HT1080 (cell line): ENCODE measurements at places on chromosomes 16 and 17.

DNA sequence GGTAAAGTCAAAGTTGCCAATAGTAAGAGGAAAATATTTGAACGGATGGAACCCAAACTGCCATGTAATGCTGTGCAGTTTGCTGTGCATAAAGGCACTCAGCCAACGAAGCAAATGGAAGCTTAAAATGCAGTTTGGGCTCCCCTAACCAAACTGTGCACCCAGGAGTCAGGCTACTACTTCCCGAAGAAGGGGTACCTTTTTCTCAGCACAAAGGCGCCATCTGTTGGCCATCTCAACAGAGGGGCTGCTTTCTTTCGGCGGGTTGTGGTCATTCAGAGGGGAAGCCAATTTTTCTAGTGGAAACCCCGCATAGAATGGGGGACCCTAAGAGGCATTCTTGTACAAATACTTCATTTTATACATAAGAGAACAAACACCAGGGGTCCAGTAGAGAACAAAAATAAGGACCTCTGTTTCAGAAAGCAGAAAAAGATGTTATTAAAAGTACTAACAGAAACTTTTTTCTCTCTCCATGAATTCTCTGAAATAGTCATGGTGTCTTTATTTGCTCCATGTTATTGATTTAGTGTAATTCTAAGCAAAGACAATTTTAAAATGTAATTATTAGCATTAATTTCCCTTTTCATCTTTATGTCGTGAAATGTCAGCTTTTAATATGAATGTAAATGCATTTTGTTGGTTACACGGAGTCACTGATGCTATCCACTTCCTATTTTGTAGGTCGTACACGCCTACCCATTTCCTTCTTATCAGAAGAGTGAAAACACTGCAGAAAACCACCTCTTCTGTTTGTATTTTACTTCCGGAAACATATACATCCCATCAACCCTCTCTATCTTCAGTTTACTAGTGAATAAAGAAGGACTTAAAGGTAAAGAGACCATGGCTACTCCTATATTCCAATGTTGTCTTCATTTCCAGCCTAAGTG lies 453.3 kb downstream of the KCNJ2 start:
- DNase-seq: peak; percentile 40

DNA sequence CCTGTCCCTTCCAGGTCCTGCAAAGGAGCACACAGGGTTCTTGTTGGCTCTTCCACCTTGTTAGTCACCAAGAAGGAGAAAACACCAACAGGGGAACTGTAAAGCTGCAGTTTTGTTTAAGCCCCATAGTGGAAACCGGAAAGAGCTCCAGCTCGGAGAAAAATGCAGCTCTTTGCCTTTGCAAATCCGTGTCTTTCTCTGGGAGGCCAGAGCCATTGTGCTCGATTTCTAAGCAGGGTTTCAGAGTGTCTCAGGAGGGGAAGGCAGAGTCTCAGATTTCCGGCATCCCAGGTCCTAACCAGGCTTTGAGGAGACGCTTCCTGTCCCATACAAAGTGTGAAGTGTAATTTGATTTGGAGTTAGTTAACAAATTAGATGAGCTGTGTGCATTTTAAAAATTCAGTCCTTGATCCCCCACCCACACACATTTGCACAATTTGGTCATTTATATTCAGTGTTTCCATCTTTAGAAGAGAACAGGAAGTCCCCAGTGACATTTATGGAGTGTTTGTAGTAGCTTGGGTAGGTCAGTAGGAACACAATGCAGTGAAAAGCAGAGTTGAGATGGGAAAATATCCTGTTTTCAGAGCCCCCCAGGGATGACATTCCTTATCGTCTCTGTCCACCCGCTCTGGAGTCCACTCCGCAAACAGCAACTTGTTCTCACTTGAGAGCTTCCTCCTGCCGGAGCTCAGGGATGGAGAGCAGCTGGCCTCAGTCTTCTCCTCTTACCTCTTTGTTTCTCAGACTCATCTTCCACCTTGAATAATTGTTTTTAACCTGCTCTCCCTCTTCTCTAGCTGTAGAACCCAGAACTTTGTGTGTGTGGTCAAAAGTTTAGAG lies 331.9 kb downstream of the SEC14L1 start:
- DNase-seq: no peak

- DNase-seq: no peak
These were observed 23.2 kb upstream of the NPTX1 start for GRCh38 chr17:80499560-80499959.

- no peak for DNase-seq
These were observed 63.9 kb upstream of the DNAJA2 start for GRCh38 chr16:47037396-47037745.

DNA sequence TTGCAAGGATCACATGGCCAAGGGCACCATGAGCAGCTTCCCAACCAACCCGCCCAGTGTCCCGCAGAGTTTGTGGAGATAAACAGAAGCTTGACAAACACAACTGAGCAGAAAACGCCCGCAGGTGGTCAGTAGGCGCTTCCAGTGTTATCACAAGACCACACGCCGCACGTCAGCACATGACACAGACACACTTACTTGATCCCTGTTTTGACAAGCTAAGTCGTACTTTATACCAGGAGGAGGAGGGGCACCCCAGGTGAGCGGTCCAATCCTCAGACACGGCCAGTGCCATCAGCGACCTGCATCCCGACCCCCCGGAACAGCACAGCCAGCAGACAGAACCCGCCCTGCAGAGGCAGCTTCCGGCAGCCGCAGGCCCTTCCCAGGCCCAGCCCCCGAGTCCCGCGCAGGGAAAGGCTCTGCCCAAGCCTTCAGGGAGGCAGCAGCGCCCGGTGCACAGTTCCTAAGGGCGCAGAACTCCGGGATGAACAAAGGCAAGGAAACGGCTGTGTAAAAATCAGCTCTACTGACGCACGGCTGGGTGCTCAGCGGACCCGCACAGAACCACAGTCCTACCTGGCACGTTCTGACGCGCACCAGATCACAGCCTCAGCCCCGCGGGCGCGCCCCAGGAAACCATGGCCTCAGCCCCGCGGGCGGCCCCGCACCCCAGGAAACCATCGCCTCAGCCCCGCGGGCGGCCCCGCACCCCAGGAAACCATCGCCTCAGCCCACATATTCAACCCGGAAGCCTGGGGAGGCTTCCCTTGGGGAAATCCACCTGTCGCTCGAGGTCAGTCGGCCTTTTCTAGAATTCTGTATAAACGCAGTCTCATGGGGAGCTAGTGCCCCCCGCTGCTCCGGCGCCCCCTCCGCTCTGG lies 27.8 kb downstream of the AXIN1 start:
- no peak for DNase-seq

DNA sequence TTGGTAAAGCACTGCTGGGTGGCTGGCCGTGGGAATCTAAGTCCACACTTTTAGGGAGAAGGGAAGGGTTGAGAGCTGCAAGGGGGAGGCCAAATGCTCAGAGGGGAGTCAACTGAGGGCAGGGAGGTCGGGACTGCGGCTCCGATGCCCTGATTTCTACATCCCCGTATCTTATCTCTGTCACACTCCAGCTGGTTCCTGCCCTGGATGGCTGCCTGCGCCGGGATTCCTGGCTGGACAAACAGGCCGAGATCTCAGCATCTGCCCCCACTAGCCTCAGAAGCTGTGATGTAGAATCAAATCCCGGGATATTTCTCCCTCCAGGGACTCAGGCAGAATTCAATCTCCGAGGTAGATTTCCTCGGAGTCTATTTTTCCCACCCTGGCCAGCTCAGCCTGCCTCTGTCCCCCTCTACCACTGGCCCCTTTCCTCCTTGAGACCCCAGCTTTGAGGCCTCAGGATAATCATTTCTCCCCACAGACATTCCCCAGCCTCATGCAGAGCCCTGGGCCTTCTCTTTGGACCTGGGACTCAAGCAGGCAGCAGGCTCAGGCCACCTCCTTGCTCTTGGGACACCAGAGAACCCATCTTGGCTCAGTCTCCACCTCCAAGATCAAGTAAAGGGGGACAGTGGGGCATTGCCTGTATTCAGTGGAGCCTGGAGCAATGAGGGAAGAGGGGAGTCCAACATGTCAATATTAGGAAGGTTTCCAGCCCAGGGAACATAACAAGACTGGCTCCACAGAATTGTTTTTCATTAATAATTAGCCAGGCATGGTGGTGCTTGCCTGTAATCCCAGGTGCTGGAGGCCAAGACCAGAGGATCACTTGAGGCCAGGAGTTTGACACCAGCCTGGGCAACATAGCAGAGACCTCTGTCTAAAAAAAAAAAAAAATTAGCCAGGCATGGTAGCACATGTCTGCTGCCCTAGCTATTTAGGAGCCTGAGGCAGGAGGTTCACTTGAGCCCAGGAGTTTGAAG lies 1.8 kb downstream of the SHBG start:
- DNase-seq: no peak

DNA sequence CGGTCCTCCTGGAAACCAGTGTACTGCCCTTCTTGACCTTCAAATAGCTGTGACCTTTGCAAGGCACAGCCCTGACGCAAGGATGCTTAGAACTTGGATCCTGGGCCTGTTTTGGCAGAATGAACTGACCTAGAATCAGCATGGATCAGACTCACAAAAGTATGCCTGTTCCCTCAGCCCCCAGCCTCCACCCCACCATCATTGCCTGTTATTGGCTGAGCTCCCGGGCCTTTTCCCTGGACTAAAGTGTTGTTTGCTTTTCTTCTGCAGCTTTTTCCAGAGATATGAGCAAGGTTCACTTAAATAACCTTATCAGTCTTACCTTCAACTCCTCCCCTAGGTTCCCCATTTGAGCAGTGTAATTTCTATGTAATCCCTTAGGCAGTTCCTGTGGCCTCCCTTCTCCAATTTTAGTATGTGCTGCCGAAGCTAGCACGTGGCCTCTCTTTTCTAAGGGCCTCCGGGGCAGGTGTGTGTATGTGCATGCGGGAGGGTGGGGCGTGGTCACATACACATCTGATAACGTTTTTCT lies 347.4 kb downstream of the MAF start:
- no peak for DNase-seq

GRCh38 chr16:11686713-11687380 lies 18.6 kb downstream of the SNN start:
- no peak for DNase-seq

DNA sequence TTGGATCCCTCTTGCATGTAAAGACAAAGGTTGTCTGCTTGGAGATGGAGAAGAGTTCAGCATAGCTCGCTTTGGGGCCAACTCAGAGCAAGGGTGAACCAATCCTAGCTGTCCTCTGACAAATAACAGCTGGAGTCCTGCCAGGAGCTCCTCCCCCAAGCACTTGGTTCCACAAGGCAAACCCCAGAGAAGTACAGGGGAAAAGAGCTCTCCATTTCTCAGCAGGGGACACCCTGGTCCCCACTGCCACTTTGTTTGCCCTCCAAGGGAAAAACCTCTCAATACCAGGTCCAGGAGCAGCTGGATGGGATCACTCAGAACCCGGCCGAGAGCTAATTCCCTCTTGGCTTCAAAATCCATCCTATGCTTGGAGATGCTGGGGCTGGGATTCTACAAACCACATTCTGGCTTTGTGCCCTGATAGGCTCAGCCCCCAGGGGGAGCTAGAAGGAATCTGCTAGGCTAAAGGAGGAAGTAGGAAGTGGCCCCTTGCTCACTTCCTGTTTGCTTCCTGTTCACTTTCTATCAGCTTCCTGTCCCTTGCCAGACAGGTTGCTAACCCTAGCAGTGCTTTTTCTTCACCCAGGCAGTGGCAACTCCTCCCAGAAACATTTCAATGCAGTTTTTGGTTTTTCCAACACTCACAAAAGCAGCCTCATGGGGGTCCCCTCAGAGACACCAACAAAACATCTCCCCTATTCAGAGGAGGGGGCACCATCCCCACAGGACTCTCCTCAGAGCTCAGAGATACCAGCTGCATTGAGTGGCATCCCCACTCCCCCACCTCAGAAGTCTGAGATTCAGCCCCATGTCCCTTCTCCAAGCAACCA lies 30.7 kb downstream of the CDRT4 start:
- peak; percentile 74 for DNase-seq

DNA sequence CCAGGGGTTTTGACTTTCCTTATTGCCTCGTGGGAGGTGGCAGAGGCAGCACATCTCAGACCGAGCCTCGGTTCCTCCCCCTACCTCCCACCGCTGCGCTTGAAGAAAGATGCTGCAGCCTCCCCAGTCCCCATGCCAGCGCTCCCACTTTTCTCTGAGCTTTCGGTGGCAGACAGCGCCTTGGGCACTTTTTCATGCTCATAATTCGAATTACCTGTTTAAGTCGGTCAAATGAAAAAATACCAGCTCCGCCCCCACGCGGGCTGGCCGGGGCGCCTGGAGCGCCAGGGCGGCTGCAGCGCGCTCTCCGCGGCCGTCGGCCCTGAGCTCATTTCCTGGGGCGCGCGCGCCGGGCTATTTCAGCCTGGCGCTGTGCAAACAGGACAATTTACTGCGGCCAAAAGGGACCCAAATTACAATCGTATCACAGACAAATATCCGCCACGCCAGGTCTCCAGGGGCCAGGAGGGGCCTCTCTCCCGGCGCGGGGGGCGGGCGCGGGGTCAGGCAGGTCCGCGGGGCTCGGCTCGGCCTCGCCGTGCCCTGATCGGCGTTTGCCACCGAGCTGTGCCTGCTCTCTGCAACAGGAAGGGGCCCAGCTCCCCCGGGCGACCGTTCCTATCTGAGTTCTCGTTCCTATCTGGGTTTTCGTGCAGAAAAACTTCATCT lies 45.0 kb downstream of the SOST start:
- no peak for DNase-seq

DNA sequence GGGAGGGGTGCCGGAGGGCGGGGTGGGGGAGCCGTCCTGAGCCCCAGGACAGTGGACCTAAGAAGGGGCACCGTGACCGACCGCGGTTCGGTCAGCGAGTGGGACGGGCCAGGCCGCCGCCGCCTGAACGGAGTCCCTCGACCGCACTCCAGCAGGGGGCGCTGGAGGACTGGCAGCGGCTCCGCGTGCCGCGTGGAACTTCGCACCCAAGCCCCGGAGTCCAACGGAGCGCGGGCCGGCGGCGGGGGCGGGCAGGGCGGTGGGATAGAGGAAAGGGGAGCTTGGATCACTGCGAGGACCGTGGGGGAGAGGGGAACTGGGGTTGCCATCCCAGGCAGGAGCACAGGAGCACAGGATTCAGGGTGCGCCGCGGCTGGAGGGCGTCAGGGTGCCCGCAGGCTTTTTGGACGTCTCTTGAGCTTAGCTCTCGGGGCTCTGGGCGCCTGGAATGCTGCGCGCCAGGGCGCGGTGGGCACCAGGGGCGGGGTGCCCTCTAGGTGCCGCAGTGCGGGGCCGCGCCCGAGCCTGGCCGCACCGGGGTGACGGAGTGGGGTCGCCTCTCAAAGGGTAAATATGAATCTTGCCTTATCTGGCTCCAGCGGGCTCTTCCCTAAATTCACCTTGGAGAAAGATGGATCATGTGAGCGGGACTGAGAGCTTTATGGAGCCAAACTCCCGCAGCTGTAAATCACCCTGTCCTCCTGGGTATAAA lies 379 bp upstream of the OTOP2 start:
- DNase-seq: no peak

GRCh38 chr17:44970136-44970741 lies 2.1 kb upstream of the C1QL1 start:
- DNase-seq: no peak

- DNase-seq: no peak
These were observed 36.6 kb downstream of the ANKRD11 start for GRCh38 chr16:89453501-89454321.

DNA sequence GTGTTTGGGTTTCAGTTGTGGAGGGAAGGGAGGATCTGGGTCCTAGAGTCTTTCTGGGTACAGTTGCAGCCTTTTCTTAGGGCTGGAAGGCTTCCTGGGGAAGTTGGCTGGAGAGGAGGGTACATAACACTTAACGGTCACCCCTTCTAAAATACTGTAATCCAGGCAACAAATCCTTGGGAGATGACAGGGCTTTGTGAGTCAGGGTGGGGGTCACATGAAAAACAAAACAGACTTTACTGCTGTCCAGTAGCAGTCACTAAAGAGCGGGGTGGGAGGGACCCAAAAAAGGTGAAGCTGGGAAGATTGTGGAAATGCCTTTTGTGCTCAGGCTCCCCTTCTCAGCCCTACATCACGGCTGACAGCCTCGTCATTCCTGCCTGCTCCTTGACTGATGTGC lies 6.3 kb downstream of the SAP30BP start:
- DNase-seq: no peak

GRCh38 chr16:72934636-72935403 lies 113.1 kb downstream of the ZFHX3 start:
- no peak for DNase-seq
